Naive thymus-derived CD8-positive, alpha-beta T cell (primary cell): ENCODE measurements at places on chromosomes 5 and 9. TPM values are rescaled to one million over a fixed set of nuclear protein-coding genes. Genes with fewer than 3 reads are reported as not detected.

- no peak overlapping the region for H3K27ac ChIP-seq
- H3K4me1 ChIP-seq: no peaks in the 10 kb centered on the region
- no peak overlapping the region for H3K4me3 ChIP-seq
Measured at GRCh38 chr5:57692582-57693487, 210.2 kb upstream of the ACTBL2 start.

RPS14 gene
- 5,539 TPM for total RNA-seq

DNA sequence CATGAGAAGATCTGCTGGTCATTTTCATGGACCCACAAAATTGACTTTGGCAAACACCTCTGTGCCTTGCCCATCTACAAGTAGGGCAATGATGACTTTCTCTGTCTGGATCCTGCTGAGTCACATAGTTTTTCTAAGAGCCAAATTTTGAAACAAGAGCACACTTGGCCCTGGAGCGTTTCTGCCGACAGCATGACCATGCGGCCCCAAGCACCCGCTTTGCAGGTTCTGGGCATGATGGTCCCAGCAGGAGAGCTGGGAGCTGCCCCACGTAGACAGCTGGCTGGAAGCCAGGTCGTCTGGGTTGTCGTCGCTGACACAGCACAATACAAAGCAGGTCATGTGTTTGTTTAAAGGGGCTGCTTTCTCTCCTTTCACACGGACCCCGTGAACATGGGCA is 159.8 kb downstream of the SYK start:
- no peaks in the 10 kb centered on the region for H3K36me3 ChIP-seq
- DNase-seq: no peak
- H3K27me3 ChIP-seq: peaks cover 25% of the 10 kb centered on the region
- no peak overlapping the region for H3K4me3 ChIP-seq

DNA sequence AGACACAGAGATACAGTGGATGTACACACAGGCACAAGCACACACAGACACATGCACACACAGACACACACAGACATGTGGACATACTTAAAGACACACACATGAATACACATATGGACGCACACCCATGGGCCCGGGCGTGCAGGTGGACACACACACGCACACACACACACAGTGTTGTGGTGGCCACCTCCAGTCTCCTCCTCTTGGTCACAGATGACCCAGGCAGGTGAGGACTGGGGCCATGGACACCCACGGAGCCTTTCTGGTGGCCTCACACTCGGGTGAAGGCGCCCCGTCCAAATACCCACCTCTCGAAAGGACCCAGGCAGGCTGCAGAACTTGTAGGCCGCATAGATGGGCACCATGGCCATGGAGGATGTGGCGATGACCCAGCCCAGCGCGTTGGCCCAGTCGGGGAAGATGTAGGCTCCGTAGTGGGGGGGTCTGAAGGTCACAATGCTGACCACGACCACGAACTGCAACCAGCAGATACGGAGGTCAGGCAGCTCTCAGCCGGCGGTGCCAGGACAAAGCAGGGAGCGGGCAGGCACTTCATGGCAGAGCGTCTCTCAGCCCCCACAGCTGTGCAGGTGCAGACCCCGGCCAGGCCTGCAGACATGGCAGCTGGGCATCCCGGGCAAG is 42.5 kb downstream of the SLC6A3 start:
- H3K27me3 ChIP-seq: peaks cover 10% of the 10 kb centered on the region
- H3K36me3 ChIP-seq: no peaks in the 10 kb centered on the region
- no peak for DNase-seq
- no peaks in the 10 kb centered on the region for H3K4me1 ChIP-seq

DNA sequence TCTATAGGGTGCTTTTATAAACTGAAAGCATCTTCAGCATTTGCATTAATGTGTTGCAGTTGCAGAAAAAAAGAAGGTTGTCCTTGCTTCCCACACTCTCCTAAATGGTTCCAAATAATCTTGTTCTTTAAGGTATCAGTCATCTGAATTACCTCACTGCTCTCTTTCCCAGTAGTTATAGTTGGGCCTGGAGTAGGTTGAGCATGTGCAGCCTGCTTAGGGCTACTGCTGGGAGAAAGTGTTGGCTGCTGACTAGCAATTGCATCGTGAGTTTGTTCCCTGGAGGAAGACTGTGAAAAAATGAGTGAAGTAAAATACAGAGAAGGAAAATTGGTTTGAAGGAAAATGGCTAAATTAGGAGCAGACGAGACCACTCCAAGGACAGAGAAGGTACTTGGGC is 74.5 kb downstream of the PRR16 start:
- no peaks in the 10 kb centered on the region for H3K4me1 ChIP-seq
- peaks cover 2% of the 10 kb centered on the region for H3K36me3 ChIP-seq
- H3K27me3 ChIP-seq: no peaks in the 10 kb centered on the region
- H3K4me3 ChIP-seq: no peak overlapping the region

TYRP1 gene
- not detected for total RNA-seq

- no peak overlapping the region for H3K27ac ChIP-seq
- H3K4me1 ChIP-seq: no peaks in the 10 kb centered on the region
- DNase-seq: no peak
- no peaks in the 10 kb centered on the region for H3K27me3 ChIP-seq
Measured at GRCh38 chr5:7904170-7904569, 35.2 kb downstream of the MTRR start.

MSH3 gene
- total RNA-seq: 15.5 TPM

- H3K4me1 ChIP-seq: no peaks in the 10 kb centered on the region
- no peak overlapping the region for H3K27ac ChIP-seq
- H3K36me3 ChIP-seq: no peaks in the 10 kb centered on the region
- no peak for DNase-seq
- no peak overlapping the region for H3K4me3 ChIP-seq
Measured at GRCh38 chr5:171593976-171594375, 174.5 kb downstream of the FGF18 start.

DNA sequence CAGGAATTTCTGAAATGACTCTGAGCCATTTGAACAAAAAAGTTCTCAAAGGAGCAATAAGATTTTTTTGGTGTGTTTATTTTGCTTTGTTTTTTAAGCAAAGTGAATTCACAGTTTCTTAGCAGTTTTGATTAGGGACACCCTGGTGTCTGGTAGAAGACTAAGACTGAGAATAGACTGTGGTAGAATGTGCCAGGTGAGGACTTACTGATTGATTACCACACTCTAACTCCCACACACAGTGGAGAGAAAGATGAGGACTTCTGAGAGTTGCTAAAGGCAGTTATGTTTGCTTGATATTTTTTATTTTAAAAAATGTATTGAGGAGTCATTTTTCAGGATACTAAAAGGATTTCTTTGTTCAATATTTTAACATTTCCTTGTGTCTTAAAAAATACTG is 175.1 kb downstream of the CD180 start:
- H3K27me3 ChIP-seq: no peaks in the 10 kb centered on the region
- no peak overlapping the region for H3K27ac ChIP-seq
- peaks cover 14% of the 10 kb centered on the region for H3K4me1 ChIP-seq
- no peak overlapping the region for H3K4me3 ChIP-seq

GRCh38 chr5:159478950-159479349 is 148.7 kb upstream of the IL12B start:
- H3K4me3 ChIP-seq: no peak overlapping the region
- peaks cover 27% of the 10 kb centered on the region for H3K36me3 ChIP-seq
- no peak for DNase-seq
- H3K27me3 ChIP-seq: peaks cover 2% of the 10 kb centered on the region
- H3K27ac ChIP-seq: no peak overlapping the region
- peaks cover 19% of the 10 kb centered on the region for H3K4me1 ChIP-seq
